ENCODE measurements at places on chromosomes 2 and 18.

- DNase-seq, result peak; percentile 39
These were observed 2.1 kb downstream of the LBH start for GRCh38 chr2:30233271-30234009.

DNA sequence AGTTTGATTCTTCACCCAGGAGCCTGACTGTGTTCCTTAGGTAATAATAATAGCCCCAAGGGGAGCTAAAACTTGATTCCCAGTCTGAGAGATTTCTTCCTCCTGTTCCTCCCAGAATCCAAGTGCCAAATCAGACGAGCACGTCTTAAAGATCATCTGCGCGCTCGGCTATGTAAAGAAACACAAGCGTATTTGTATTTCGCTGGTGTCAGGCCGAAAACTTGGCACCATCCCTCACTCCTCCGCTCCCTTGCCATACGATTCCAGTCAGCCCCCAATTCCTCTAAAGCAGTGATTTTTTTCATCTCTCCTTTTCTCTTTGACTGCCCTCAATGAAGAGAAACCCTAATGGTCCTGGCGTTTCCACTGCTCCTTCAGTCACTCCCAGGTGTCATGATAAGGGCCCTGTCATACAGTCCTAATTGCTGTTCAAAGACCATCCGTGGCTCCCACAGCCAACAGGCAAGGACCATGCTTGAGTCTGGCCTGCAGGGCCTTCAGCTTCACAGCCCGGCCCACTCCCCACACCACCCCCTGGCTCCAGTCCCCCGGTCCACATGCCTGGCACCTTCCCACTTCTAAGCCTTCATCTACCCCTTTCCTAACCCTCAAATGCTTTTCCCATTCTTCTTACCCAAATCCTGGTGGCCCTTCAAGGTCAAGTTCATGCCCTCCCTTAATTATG, 130.8 kb upstream of the ID2 start:
- DNase-seq, result no peak

DNA sequence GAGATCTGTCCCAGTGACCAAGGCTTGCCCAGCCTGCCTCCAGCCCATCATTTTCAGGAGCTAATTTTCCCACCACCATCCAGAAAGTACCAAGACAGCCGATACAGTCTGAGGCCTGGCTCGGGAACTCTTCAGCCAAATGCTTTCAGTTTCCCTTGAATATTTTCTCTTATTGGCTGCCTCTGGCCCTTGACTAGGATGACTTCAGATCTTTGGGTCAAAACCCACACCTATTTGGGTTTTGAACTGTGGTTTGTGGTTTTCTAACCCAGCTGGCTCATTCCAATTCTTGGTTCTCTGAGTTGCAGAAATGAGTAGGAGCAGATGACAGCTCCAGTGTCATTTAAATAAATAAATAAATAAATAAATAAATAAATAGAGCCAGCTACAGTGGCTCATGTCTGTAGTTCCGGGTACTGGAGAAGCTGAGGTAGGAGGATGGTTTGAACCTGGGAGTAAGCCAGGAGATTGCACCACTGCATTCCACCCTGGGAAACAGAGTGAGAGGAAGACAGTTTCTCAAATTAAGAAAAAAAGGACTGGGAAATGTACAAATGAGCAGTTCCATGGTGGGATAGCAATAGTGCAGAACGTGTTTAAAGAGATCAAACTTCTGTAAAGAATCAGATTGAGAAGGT, 465.0 kb upstream of the SOX11 start:
- no peak for DNase-seq

GRCh38 chr2:210515911-210516310, 39.4 kb upstream of the LANCL1 start:
- no peak for DNase-seq

DNA sequence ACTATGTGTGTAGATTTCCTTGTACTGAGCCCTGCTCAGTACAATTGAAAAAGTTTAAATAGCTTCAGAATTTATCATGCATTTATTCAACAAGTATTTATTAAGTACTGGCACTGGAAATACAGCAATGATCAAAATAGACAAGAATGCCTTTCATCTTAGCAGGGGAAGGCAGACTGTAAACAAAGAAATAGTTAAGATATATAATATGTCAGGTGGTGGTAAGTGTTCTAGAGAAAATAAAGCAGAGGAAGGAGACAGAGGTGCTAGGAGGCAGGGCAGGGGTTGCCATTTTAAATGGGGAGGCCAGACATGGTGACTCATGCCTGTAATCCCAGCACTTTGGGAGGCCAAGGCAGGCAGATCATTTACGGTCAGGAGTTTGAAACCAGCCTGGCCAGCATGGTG, 13.6 kb upstream of the LIPG start:
- DNase-seq, result no peak

- peak; percentile 59 for DNase-seq
These were observed 8.9 kb upstream of the LRRFIP1 start for GRCh38 chr2:237618449-237618848.

GRCh38 chr18:29930231-29930630, 1112.3 kb downstream of the DSC3 start:
- DNase-seq, result no peak

GRCh38 chr2:112768432-112768831, 4.0 kb upstream of the CKAP2L start:
- DNase-seq, result peak; percentile 2

GRCh38 chr2:81334046-81334445, 1029.5 kb upstream of the LRRTM1 start:
- no peak for DNase-seq

- DNase-seq, result no peak
These were observed 124.9 kb upstream of the SMAD7 start for GRCh38 chr18:49075681-49076080.

GRCh38 chr2:7024261-7024660, 107.0 kb downstream of the RNF144A start:
- DNase-seq, result no peak

- DNase-seq, result no peak
These were observed 42.1 kb upstream of the ITSN2 start for GRCh38 chr2:24402242-24403097.

DNA sequence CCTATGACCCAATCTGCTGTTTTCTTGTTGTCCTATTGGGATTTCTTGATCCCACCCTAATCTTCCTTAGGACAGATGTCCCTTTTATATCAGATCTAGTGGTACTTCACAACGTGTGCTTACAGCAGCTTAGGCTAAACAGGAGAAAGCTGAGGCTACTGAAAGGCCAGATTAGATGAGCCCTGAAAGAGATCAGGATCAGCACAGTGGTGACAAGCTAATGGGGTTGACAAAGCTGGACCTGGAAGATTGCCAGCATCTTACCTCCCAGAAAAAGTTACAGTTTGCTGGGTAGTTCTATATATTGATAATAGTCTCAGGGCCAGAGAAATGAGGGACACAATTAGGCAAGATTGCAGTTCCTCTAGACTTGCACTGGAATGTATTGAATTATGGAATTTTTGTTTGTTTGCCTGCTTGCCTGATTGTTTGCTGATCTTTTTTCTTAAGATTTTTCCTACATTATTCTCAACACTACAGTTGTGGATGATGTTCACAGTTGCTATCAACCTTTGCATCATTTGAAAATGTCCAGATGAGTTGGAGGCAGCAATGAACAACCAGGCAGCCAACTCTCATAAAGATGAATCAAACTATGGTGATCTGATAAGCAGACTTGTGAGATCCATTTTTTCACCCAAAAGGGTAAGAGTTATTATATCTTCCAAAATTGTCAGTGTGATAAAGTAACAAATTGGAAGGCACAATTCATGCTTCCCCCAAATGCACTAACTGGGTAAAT, 49.1 kb upstream of the PIK3C3 start:
- no peak for DNase-seq

- DNase-seq, result no peak
These were observed 154.3 kb downstream of the SETBP1 start for GRCh38 chr18:44834867-44835469.

GRCh38 chr18:26304511-26304910, 78.3 kb downstream of the TAF4B start:
- no peak for DNase-seq

DNA sequence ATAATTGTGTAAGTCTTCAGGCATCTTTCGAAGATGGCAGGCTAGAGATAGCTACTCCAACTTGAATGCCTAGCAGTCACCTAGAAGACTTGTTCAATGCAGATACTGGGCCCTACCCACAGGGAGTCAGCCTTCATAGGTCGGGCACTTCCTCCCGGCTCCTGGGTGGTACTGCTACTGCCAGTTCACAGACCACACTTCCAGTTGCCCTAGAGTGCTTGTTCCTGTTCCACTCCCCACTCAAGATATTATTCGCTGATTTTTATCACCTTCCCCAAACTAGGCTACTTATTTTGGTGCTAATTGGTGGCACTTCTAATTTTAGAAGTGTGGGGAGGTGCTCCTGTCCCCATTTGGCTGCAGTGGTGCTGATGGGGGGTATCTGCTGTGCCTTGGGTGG, 34.2 kb downstream of the INPP4A start:
- no peak for DNase-seq

- DNase-seq, result peak; percentile 28
These were observed 1455.5 kb upstream of the ZEB2 start for GRCh38 chr2:145975406-145975805.

DNA sequence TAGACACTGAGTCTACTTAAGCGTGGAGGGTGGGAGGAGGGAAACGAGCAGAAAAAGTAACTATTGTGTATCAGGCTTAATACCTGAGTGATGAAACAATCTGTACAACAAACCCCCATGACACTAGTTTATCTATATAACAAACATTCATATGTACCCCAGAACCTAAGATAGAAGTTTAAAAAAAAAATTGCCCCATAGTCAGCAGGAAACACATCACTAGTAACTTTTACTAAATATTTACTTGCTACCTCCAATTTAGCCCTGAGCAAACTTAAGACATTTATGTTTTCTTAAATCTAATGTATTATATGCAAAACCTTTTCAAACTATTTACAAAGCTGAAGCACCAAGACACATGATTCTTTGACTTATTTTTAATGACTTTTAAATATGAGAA, 5.6 kb downstream of the REV1 start:
- DNase-seq, result no peak

DNA sequence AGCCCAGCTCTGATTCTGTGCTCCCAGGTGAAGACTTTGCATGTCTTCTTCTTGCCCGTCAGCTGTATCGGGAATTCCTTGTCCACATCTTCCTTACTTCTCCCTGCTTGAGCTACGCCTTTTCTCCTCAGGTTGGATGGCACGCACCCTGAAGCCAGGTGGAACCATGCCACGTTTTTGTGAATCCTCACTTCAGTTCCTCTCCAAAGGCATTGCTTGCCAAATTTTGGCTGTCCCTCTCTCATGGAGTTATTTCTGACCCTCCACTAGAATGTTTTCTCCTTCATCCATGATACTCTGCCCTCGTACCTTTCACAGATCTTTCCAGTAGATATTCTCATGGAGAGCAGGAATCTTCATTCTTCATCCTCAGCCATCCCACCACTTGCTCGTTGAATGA, 20.2 kb downstream of the ZCCHC2 start:
- DNase-seq, result no peak

- peak; percentile 61 for DNase-seq
These were observed 54.2 kb downstream of the HK2 start for GRCh38 chr2:74887960-74888700.

DNA sequence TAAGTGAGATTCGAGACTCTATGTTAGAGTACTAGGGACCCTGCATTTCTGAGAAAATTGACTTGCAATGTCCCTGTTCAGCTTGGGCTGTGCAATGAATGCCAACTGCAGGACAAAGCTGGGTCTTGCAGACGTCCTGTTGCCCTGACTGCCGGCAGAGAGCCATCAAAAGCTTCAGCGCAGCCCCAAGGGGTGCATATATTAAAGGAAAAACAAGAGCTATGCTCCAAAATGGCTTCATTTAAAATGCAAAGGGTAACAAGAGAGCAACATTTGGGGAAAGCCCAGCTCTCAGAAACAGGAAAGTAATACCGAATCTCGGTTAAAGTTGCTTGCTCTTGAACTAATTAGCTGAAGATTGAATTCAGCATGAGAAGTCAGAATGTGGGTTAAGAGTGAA, 110.9 kb upstream of the PNPT1 start:
- no peak for DNase-seq

- no peak for DNase-seq
These were observed 4.9 kb downstream of the CEBPZOS start for GRCh38 chr2:37201208-37201607.

- peak; percentile 59 for DNase-seq
These were observed 144.3 kb upstream of the MAP3K20 start for GRCh38 chr2:172931256-172931894.

DNA sequence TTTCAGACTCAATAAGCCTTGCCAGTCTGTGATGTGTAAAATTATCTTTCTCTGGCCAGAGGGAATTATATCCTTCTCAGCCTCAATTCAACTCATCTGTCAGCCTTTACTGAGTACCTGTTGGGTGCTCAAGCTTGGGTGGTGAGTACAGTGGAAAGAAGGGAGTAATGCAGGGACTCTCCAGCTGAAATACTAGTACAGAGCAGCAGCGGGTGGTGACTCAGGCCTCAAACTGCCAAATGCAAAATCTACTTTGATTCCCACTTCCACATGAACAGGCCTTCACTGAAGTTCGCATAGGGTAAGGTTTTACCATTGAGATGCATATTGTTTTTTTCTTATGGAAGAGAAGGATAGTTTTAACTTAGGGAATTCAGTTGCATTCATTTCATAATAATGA, 326.8 kb downstream of the LRRTM1 start:
- DNase-seq, result no peak

Measured in adipocyte (in vitro differentiated cells).